ENCODE measurements at places on chromosomes 7 and 10.

DNA sequence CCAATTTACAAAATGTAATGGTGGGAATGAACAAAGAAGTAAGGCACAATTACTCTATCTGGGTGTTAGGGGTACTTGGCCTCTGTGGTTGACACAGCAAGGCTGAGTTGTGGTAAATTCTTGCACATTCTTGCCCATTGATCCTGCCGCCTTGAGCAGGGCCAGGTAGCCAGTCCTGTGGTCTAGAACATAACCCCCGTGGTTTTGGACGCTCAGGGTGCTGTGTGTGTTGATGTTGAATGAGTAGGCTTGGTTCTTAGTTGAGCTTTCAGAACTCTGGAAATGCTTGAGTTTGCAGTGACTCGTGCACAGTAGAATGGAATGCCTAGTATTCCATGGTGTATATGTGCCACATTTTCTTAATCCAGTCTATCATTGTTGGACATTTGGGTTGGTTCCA, 42.3 kb upstream of the CDHR3 start:
- DNase-seq: no peak

- DNase-seq: no peak
Measured at GRCh38 chr10:62278441-62278910, 9.8 kb upstream of the RTKN2 start.

DNA sequence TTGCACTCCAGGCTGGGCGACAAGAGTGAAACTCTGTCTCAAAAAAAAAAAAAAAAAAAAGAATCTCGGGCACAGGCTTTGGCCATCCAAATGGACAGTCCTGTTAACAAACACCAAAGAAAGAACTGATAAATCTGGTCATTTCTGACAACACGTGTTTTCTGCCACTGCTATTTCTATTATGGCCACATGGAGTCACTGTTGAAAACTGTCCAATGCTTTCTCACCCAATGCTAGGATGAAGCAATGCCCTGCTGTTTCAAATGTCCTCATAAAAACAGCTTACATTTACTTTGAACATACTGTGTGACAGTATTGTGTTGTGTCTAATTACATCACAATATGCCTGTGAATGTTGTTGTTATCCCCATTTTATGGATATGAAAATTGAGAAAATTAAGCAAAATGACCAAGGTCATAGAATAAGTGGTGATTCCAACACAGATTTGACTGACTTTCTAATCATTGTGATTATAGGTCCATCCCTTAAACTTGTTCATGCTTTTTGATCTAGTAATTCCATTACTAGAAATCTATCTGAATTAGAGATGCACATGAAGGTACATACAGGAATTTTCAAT, 19.9 kb upstream of the MAP3K8 start:
- no peak for DNase-seq

DNA sequence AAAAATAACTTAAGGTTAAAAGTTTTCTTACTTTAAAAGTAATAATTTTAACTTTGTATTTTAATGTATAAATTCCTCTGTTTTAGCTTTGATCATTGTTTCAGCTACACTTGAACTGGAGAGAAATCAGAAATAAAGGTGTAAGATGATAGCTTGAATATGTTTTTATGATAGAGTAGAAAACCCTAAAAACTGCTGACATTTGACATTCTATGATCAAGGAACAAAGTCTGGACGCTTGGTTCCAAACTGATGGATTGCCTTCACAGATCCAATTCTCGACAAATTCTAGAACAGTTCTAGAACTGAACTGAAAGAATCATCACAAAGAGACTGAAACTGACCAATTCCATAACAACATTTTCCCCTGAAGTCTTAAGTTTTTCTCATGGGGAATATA, at the start of gene ANKRD61:
TSS of gene ANKRD61 (plus strand) at position 389 of the 400 bp plus-strand sequence. CDS start at position 389, 0 bp downstream.
- no peak for DNase-seq

GRCh38 chr10:113666682-113667252, 2.9 kb upstream of the NRAP start:
- DNase-seq: no peak

- DNase-seq: no peak
Measured at GRCh38 chr7:119929891-119930290, 343.1 kb upstream of the KCND2 start.

GRCh38 chr10:101573885-101574753, 13.9 kb downstream of the POLL start:
- no peak for DNase-seq

DNA sequence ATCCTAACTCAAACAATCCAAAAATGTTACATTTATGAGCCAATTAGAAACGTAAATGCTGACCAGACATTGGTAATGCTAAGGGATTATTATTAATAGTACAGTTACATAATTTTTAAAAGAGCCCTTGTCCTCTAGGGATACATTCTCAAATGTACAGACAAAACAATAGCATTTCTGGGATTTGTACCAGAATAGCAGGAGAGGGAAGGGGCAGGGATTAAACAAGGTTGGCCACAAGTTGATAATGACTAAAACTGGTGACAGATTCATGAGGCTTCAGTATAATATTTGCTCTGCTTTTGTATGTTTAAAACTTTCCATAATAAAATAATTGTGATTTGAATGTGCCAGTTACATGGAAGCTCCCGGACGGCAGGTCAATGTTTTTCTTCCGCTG, 27.0 kb downstream of the HSPA12A start:
- DNase-seq: no peak

Data from esophagus squamous epithelium (tissue), 5 donors.